Left colon (tissue), 2 donors: ENCODE measurements at places on chromosomes 12 and 14.

DNA sequence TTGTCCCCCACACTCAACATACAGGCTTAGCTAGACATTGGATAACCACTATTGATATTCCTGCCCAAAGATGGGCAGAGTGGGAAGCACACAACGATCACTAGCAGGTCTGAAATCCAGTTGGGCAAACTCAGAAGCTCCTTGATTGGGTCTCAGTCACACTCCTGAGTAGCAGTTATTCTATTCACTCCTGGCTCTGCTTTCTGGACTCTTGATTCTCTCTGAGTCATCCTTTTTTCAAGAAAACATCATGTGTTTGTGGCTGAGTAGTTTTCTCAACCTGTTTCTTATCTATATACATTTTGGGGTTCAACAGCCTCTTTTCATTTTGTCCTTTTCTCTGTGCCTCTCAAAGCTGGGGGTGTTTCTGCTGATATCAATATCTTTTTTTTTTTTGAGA, 46.0 kb upstream of the MANSC4 start:
- no peak for DNase-seq

DNA sequence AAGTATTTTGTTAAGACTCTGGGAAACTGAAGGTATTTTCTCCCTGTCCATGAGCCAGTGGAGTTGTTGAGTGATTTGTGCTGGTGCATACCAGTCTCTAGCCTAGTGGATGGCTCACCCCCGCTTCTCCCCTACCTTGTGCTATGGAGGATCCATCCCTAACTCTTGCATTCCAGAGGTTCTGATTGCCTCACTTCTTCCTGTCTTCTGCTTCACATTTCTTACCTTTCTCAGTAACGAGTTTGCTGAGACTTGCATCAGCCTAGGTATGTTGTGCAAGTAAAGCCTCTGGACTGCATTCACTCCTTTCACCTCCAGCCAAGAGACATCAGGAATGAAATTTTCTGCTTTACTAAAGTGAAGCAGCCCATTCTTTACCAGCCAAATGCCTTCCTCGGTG, 391.6 kb downstream of the ZFP36L1 start:
- DNase-seq, result no peak

DNA sequence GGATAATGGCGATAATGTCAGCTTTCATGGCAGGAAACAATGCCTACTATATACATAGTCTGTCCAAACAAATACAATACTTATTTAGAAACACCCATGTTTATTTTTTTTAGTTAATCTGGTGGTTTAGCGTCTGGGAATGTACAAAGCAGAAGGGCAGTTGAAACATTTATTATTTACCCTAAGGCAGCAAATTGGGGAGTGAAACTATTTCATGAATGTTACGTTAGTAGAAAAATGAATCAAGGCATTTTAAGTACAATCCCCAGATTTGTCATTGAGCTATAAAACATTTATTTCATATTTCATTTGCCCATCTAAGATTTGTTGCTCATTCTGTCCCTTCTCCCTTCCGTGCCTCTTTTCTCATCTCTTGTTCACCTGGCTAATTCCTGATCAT, 87.1 kb upstream of the ATF1 start:
- no peak for DNase-seq

DNA sequence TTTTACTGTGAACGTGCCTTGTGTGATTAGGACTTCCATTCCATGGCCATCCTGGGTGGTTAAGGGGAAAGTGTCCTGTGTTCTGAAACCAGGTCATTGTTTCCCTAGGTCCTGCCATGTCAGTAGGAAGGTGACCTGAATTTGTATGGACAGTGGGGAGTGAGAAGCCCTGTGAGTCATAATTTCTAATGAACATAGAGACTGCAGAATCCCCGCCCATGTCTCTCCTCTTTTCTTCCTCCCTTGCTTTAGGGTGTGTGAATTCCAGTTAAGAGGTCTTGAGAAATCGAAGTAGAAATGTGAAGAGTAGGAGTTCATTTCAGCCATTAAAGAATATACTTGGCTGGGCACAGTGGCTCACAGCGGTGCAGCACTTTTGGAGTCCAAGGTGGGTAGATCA, 8.1 kb downstream of the TTC9 start:
- DNase-seq, result no peak

GRCh38 chr12:12734054-12734453, 16.9 kb downstream of the CDKN1B start:
- no peak for DNase-seq

DNA sequence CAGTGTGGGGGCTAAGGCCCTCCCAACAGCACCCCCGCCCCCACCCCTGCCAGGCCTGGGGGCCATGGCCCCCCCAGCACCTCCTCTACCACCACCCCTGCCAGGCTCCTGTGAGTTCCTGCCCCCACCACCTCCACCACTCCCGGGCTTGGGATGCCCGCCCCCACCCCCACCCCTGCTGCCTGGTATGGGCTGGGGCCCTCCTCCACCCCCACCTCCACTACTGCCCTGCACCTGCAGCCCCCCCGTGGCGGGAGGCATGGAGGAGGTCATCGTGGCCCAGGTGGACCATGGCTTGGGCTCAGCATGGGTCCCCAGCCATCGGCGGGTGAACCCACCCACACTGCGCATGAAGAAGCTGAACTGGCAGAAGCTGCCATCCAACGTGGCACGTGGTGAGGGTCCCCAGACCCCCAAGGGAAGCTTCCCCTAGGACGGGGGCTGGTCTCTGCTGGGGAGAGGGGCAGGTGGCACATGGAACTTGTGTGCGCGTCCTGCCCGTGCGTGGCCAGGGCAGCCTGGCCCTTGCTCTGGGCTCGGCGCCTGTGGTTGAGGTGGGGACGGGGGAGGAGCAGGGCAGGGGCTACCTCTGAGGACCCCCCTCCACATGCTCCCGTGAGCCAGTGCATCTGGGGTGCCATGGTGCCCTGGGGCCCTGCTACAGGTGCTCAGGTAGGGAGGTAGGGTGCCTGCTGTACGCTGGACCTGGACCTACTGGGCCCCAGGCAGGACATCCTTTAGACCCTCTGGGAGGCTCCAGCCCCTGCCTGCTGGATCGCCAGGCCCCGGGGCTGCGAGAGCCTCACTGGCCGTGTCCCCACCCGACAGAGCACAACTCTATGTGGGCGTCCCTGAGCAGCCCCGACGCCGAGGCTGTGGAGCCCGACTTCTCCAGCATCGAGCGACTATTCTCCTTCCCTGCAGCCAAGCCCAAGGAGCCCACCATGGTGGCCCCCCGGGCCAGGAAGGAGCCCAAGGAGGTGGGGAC, 16.1 kb upstream of the ADSS1 start:
- DNase-seq, result no peak

GRCh38 chr14:51396222-51396815, 156.3 kb downstream of the TMX1 start:
- DNase-seq, result no peak

DNA sequence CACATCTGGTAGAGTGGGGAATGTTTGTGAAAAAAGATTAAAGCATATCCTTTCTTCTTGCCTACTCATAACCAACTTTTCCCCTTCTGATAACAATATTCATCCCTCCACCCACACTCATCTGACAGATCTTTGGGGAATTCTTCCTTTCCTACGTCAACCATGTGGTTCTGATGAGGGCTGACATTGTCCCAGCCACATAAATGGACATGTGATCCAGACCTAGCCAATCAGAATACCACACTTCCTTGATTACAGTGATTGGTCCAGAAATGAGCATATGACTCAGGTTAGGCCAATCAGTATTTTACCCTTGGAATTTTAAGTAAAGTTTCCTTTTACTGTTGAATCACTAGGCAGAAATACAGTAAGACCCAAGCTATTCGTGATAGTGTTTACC, 58.9 kb downstream of the GPR65 start:
- DNase-seq, result no peak

GRCh38 chr12:5905757-5906156, 39.3 kb downstream of the ANO2 start:
- no peak for DNase-seq

DNA sequence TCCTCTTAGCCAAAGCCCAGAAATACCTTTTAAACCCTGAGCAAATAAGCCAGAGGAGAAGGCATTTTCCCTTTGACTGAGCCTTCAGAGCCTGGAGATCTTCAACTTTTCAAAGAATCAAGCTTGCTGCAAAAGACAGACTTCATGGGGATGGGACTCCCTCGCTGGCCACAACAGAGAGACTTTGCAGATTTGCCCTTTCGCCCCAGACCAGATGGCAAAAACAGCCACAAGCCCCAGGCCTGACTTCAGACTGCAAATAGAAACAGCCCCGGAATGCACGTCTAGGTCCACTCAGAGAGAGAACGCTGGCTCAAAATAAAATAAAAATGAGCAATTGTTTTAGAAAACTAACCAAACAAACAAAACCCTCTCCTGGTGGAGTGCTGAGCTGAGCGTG, 114.6 kb upstream of the MED13L start:
- DNase-seq, result no peak

GRCh38 chr14:35215110-35215813, 76.9 kb upstream of the PSMA6 start:
- DNase-seq, result no peak

GRCh38 chr12:64186789-64187188, 35.3 kb downstream of the KICS2 start:
- DNase-seq, result no peak

- no peak for DNase-seq
These were observed 3.4 kb downstream of the XPOT start for GRCh38 chr12:64407342-64408223.

- DNase-seq, result no peak
These were observed 105.8 kb upstream of the ATXN7L3B start for GRCh38 chr12:74431801-74432200.

DNA sequence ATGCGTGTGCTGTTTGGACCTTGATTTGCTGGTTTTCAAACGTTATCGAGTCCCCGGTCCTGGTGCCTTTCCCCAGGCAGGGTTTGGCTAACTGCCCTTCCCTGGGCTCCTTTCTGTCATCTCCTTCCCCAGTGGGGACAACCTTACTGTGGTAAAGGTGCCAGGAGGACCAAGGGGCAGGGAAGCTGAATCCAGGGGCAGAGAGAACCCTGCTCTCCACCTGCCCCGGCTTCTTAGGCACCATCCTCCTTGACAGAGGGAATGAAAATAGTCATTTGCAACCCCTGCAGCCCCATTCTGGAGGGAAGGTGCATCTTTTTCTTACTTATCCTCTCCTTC, 5.0 kb downstream of the CEBPE start:
- no peak for DNase-seq

- DNase-seq, result no peak
These were observed 85.0 kb downstream of the SYNE3 start for GRCh38 chr14:95431199-95432143.
